ENCODE measurements at places on chromosomes 6 and 20.

GRCh38 chr6:13248994-13249393 lies 79.3 kb downstream of the TBC1D7 start:
- DNase-seq, result no peak

DNA sequence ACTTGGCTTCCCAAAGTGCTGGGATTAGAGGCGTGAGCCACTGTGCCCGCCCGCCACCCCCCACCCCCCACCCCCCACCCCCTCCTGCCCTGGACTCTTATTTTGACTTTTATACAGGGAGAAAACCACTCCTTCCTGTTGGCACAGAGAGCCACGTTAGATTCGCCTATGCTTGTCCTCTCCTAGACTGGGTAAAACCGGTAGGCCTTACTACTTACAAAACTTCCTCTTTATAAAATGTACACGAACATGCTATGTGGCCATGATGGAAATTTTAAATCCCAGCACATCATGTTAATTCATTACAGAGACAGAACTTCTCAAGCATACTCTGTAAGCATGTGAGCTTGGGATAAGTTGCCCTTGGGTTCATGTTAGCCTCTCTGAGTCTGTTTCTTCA lies 124.2 kb downstream of the SLC24A3 start:
- DNase-seq, result no peak

DNA sequence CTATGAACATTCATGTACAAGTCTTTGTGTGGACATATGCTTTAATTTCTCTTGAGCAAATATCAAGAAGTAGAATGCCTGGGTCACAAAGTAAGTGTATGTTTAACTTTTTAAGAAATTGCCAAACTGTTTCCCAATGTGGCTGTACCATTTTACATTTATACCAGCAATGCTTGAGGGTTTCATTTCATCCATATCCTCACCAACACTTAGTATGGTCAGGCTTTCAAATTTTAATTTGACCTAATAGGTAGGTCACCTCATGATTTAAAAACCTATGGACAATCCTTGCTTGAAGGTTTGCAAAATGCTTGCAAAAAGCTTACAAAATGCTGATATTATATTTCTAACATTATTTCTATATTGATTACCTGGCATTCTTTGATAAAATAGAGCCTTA lies 19.5 kb upstream of the SRSF3 start:
- no peak for DNase-seq

DNA sequence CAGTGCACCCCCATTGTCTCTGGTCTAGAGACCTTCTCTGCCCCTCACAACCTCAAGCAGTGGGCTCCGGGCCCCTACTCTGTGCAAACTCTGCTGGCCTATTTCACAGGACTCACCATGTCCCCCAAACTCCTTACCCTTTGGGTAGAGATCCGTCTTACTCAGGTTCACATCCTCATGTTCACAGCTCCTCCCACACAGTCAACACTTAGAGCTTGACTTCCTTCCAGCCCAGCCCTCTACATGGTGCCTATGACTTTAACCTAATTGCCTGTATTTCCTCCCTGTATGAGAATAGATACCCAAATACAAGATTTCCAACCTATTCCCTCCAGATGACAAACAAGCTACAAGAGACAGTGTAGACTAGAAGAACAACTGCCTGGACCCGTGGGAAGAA lies 528.6 kb upstream of the JARID2 start:
- no peak for DNase-seq

Measured in astrocyte of the spinal cord (primary cell).